ENCODE measurements at places on chromosomes 6 and 20. TPM values are rescaled to one million over a fixed set of nuclear protein-coding genes. Genes with fewer than 3 reads are reported as not detected.

The MUCL3 gene
- total RNA-seq = not detected

The LST1 gene
- not detected for total RNA-seq

The BPIFA1 gene
- total RNA-seq = not detected

The C20orf96 gene
- total RNA-seq = 2.8 TPM

The CLDN20 gene
- not detected for total RNA-seq

The ACTL10 gene
- 0.96 TPM for total RNA-seq

The LATS1 gene
- 17.1 TPM for total RNA-seq

The FAXC gene
- total RNA-seq = 2.9 TPM

GRCh38 chr20:54189630-54190029 lies 15.8 kb upstream of the CYP24A1 start:
- DNase-seq = no peak

DNA sequence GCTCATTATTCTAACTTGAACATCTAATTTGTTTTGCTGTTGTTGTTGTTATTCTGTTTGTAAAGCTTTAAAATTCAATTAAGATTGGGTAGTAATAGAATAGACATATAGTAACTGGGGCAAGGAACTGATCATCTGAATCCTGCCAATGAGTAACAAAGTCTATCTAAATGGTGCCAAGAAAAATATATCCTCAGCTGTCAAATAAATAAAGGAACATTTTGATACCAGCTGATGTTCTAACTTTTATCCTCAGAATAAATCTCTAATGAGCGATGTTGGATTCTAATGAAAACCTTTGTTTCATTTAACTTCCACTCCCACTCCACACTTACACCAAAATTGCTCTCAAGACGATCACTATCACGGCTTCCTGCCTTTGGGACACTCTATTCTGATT lies 210.9 kb downstream of the TINAG start:
- DNase-seq = peak; percentile 55

DNA sequence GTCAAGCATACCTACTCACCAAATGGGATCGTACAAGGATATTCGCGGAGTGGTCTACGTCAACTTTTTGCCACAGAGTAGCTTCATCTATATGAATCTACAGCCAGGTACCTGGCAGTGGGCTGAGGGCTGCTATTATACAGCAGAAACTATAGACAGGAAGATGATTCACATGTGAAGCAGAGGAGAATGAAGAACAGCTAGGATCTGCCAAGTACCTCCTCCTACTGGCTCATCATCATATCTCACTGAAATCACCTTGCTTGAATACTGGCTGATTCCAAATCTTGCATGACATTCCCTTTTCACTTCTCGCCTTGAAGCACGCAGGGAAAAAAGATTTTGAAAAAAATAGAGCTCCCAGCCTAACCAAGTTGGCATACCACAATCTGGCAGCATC lies 488.7 kb upstream of the NRSN1 start:
- no peak for DNase-seq

DNA sequence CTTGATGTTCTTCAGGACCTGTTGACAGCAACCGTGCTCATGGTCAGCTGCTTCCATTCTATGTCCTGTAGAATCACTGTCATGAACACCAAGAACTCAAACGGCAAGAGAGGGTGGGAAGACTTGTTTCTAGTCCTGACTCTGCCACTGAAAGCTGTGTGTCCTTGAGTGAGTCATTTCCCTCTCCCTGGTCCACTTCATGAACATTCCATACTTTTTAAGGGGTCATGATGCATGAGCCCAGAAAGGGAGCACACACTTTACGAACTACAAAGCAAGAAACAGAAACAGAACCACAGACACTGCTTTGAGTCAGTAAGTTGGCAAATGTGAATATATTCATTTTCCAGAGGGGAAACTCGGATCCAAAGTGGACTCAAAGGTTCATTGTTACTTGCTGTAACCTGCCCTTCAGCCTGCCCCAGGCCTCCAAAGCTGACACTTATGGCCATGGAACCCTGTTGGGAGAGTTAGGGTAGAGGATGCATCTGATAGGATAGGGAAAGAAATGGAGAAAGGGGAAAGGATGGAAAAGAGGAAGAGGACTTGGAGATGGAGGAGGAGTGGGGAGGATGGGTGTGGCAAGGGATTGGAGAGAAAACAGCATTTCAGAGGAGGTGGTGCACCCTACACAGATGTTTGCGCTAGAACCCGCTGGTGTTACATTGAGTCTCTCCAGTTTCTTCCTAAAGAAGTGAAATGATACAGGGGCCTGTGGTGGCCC lies 129.8 kb downstream of the FOXO3 start:
- peak; percentile 47 for DNase-seq

- DNase-seq = peak; percentile 72
These were observed 280.3 kb downstream of the CDC5L start for GRCh38 chr6:44667668-44668390.

- DNase-seq = no peak
These were observed 51.7 kb downstream of the CPXM1 start for GRCh38 chr20:2748551-2749342.

DNA sequence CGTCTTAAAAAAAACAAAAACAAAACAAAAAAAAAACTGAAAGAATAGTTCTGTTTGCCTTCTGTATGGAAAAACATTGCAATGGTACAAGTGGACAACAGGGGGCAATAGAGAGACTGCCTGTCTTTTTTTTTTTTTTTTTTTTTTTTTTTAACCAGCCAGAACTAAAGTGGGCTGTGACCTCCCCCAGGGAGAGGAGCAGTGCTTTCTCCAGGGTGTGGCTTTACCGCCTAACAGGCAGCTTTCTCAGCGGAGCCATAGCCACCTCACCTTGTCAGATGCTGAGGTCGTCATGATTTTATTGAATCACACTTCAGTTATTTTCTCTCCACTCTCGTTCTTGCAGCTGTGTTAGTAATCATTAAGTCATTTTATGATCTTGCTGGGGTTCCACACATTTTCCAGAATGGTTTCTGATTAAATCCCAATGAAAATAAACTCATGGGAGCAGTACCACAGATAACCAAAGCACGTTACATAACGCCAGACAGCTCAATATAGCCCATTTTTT lies 78.4 kb downstream of the GMPR start:
- peak; percentile 56 for DNase-seq

DNA sequence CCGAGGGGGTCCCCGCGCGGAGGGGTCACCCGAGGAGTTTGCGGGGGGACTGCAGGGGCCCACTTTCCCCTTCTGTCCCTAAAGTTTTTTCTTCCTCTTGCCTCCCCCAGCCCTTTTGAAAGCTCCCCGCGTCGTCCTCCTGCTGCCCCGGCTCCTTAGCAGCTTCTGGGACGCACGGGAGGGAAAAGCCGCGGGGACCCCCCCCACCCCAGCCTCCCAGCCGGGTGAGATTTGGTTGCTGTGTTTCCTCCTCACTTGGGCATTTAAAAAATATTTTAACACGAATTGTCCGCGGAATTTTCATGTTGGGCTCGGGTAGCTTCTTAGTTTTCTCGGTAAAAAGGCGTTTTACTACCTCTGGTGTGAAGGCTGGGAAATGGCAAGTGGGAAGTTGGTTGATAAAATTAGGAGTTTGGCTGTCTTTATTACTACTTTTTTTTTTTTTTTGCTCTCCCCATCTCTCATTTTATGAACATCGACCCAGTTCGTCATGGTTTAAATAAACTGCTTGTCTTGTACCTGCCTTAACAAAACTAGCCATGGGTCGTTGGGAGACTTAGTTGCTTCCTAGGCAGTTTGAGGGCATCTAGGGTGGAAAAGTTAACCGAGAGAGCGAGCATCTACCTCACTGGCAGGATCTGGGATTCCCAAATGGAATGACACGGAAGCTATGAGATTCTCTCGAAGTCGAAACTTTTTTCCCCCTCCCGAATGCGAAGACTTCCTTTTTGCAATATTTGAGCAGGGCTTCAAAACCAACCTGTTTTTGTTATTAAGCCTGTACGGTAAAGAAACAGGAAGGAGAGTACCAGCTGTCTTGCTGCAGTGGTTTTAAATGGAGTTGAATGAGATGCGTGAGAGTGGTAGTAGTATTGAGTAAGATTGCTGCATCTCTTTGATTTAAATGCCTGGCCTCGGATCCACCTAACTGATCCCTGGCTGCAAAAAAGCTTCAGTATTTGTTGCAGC lies 868 bp downstream of the NCOA3 start:
- DNase-seq = peak; percentile 68

GRCh38 chr6:44831002-44831610 lies 443.6 kb downstream of the CDC5L start:
- DNase-seq = peak; percentile 18

GRCh38 chr20:61352346-61353260 lies 100.5 kb downstream of the CDH4 start:
- no peak for DNase-seq

DNA sequence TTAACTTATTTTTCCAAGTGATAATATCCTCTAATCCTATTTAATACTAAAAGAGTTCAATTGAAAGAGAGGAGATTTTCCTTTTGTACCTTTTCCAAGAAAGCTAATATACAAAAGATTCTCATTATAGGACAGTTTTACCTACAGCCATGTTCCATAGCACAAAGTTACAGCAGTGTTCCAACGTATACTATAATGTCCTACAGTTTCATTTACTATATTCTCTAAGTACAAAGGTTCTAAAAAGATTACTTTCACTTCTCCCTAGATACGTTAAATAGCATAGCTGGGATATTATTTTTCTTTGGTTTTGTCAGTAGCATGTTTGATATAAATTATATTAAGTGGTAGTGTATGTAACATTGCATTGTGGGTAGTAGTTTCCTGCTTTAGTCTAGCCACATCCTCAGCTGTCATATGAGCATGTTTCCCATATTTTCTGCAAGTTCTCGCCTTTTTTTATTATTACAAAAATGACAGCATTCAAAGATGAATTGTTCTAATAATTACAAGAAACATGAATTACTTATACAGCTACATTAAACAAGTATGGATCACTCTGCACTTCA lies 4.4 kb upstream of the RUNX2 start:
- no peak for DNase-seq

- no peak for DNase-seq
These were observed 212.1 kb downstream of the WDR27 start for GRCh38 chr6:169489563-169490245.

GRCh38 chr20:18857640-18858039 lies 44.1 kb downstream of the SCP2D1 start:
- DNase-seq = no peak

DNA sequence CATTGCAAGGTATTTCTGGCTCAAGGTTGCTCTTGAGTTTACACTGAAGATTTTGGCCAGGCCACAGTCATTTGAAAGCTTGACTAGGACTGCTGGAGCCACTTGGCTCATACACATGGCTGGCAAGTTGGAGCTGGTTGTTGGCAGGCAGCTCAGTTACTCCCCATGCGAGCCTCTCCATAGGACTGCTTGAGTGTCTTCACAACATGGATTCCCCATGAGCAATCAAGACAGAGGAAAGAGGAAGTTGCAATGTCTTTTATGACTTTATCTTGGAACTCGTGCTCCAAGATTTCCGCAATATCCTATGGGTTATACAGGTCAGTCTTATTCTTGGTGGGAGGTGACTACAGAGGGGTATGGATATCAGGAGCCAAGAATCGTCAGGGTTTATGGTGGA lies 1.4 kb upstream of the MANBAL start:
- DNase-seq = no peak

GRCh38 chr6:37134396-37135191 lies 35.4 kb upstream of the PIM1 start:
- peak; percentile 94 for DNase-seq

- DNase-seq = no peak
These were observed 12.8 kb downstream of the BHLHE23 start for GRCh38 chr20:62993856-62994494.

DNA sequence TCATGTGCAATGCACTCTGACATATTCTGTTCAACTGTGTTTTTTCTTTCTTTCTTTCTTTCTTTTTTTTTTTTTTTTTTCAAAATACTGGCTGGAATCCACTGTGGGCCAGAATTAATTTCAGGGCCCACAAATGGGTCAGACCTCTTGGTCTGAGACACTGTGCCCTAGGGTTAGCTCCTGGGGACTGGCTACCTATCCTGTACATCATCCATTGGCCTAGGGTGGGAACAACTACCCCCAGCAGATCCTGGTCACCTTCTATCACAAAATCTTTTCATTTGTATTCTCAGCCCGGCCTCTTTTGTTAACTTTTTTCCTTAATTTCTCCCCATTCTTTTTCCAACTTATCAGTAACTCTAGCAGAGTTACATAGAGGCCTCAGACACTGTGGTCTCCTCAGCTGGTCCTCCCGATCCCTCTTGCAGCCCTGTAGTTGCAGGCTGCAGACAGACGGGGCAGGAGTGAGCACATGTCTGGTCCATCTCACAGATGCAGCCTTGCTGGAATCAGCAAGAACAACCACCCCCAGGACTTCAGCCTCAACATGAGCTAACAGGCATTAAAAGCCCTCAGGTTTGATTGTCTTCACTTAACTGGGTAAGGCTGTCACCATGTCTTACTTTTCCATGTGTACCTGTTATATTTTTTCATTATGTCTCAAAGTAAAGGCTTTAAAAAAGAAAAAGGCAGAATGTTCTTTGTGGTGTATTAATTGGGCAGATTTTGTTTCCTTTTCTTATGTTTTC lies 41.3 kb downstream of the TXLNB start:
- peak; percentile 57 for DNase-seq

- no peak for DNase-seq
These were observed 434.5 kb upstream of the MANEA start for GRCh38 chr6:95142661-95143335.

- DNase-seq = no peak
These were observed 18.4 kb upstream of the PRND start for GRCh38 chr20:4703281-4703676.

DNA sequence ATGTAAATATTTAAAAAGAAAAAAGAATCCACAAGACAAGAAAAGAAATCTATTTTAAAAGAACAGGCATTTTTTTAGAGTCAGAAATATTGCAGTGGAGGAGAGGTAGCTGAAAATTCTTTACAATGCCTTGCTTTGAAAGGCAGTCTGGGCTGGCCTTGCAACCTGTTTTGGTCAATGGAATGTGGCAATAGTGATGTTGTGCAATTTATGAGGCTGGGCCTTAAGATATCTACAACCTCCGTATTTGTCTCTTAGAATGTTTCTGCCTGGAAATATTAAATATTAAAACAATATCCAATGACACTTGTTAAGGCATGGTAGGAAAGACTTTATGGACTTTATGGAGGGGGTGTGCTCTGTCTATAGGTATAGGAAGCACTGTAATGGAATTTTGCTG lies 14.8 kb upstream of the SCGN start:
- no peak for DNase-seq

DNA sequence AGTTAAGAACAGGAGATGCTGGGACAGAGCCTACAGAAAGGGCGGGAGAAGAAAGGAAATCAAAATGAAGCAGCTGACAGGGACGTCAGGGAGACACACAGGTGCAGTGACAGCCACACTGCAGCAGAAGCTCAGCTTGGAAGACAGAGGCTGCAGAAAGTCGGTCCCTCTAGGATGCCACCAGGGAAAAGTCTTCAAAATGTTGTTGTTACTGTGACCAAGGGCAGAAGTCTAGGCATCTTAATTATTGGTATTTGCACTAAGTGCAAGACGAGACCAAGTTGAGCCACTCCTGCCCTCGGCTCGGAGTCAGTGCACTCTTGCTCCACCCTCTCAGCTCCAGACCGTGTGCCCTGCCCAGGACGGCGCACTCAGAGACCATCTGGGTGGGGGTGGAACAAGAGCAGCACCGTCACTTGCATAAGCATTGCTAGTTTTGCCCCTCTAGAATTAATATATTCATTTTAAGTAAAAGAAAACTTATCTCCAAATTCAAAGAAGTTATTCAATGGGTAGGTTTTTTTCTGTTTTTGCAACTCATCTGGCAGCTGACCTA lies 2.6 kb downstream of the PRR18 start:
- no peak for DNase-seq
